T-helper 2 cell (primary cell): ENCODE measurements at places on chromosomes 13 and 19.

DNA sequence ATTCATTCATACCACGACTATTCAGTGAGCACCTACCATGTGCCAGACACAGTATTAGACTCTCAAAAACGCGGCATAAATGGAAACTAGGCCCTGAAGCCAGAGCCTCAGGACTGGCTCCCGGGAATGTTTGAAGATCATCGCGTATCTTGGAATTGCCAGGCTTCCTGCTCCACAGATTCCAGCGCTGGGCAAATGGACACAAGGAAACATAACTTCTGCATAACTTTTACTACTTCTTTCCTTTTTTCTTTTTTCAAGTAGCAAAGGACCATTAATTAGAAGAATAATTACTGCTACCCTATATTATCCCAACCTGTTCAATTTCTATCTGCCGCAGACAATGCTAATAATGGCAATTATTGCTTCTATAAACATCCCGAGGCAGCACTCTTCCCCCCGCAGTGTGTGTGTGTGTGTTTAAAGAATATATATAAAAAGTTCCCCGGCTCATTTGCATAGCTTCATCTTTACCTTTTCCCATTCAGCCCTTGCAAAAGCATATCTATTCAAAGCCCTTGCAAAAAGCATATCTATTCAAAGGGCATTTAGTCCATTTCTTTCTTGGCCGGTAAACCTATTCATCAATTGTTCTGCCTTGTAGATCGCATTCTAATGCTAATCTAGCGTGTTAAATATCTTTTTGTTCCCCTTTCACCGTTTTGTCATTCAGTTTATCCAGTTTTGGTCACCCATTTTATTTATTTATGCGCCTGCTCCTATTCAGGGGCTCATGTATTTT, 6.1 kb downstream of the SOX21 start:
- no peak for DNase-seq

DNA sequence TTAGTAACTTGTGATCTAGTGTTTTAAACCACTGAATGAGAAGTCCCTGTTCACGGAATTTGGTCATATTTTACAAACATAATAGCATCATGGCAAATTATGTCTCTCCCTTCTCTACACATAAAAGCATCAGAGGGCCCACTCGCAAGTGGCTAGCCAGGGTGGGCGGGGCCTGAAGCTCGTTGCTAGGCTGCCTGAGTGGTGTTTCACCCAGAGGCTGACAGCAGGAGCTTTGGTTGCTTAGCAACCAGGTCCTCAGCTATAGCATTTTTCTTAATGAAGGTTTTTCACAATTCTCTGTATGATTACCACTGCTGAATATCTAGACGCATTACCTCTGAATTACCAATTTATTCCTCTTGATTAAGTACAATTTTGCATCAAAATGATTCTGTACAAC, 126.5 kb downstream of the NALCN start:
- peak; percentile 32 for DNase-seq

DNA sequence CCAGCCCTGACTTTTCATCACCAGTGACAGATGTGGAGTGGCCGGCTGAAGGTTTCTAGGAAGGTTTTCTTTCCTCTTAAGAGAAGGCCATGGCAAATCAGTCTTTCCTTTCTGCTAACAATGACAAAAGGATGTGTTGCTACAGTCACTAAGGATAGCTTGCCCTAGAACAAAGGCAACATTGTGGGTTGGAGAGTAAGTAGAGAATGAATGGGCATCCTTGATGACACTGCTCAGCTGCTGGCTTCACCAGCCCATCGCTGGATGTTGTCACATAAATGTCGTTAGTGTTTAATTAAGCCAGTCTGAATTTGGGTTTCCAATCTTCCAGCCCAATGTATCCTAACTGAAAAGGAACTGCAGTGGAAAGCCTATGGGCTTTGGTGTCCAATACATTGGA, 168.4 kb downstream of the ZIC5 start:
- DNase-seq: no peak

GRCh38 chr13:113110048-113110851, 4.7 kb downstream of the F7 start:
- DNase-seq: no peak

GRCh38 chr13:80499536-80500290, 158.8 kb upstream of the SPRY2 start:
- DNase-seq: no peak

GRCh38 chr13:78709028-78709427, 50.1 kb upstream of the OBI1 start:
- no peak for DNase-seq

DNA sequence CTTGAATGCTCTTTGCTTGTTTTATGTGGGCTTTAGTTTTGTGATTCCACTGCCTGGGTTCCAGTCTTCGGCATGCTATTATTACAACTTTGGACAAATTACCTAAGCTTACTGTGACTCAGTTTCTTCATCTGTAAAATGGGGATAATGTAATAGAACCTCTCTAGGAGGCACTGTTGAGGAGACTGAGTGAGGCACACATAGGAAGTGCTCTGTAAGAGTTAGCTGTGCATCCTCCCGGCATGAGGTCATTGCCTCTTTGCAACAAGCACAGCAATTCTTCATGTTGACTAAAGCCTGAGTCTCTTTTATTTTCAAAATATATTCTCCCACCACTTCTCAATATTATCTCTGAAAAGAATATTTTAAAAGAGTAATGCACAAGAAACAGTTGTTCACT, 227.4 kb downstream of the DLEU7 start:
- DNase-seq: no peak

DNA sequence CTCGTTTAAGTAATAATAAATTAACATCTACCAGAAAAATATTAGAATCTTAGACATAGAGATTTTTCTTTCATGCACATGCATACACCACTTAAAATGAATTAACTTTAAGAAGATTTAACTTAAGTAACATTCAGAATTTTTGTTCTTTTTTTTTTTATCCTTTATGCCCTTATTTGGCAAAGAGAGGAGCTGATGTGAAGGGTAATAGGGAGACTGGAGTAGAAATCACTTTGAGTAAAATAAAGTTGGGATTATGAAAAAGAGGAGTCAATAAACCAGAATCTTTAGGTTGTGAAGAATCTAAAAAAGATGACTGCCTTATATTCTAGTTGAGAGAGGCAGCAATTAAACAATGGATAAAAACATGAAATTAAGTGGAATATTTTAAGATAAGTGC, 18.8 kb upstream of the MIR17HG start:
- no peak for DNase-seq

- no peak for DNase-seq
These were observed 48.4 kb downstream of the KCTD12 start for GRCh38 chr13:76837801-76838200.

- no peak for DNase-seq
These were observed 1104.9 kb upstream of the SLC10A2 start for GRCh38 chr13:104170980-104171555.

- no peak for DNase-seq
These were observed 38.7 kb downstream of the SIAH3 start for GRCh38 chr13:45812695-45813372.

- no peak for DNase-seq
These were observed 13.8 kb downstream of the ATP12A start for GRCh38 chr13:24693862-24694471.

DNA sequence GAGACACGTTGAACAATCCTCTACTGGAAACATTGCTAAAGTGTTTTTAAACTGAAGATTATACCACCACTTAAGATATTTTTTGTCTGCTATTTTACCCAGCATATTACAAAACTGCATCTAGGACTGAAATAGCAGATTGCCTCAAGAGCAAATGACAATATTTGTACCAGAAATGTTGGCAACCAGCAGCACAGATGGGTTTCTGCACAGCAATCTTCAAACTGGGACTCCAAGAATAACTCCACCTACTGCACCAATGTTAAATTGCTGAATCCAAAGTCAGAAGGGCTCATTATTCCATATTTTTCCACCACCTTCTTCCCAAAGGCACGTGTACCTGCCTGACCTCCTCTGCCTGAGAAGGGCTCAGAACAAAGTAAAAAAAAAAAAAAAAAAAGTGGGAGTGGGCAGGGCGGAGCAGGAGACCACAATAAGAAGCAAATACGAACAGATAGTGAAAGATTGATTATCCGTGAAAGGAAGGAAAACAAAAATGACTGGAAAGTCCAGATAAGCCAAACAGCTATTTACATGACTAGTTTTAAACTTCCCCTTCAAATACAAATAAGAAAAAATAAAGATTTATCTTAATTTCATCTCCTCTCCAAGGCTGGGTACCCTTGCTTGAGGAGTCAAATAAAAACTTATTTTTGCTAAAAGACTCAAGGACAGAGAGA, 79.4 kb downstream of the FOXO1 start:
- DNase-seq: no peak

- DNase-seq: no peak
These were observed 23.6 kb upstream of the CEBPA start for GRCh38 chr19:33325920-33326319.
